Panc1 (cell line): ENCODE measurements at places on chromosomes 1 and 21. TPM values are rescaled to one million over a fixed set of nuclear protein-coding genes. Genes with fewer than 3 reads are reported as not detected.
A peak's percentile ranks its signal among the peaks of the same experiment; 100 is the strongest.

- no peak for DNase-seq
- no peak overlapping the region; the same call in 1 of the 2 replicates for H3K27ac ChIP-seq
- peaks cover 12% of the 10 kb centered on the region for H3K4me1 ChIP-seq
- no peaks in the 10 kb centered on the region for H3K27me3 ChIP-seq
These were observed 11.5 kb downstream of the ARHGEF10L start for GRCh38 chr1:17550729-17551584.

DNA sequence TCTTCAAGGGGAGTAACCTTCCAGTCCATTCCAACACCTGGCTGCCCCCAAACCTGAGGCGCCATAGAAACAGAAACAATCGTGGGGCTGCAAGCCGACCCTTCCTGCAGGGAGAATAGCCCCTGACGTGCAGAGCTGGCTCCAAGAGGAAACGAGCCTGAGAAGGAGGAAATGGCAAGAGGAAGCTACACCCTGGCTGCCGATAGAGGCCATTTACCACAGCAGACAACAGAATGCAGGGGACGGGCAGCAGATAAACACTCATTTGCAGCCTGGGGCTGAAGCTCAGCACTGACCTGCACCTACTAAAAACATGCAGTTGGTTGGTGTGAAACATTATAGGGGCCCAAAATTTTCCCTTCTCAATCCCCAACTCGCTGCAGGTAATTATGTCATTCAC lies 8.7 kb upstream of the TDRD10 start:
- no peak overlapping the region for H3K4me3 ChIP-seq
- DNase-seq = no peak
- H3K27me3 ChIP-seq = peaks cover 23% of the 10 kb centered on the region; the same call in 1 of the 2 replicates
- no peak overlapping the region for H3K27ac ChIP-seq
- H3K36me3 ChIP-seq = no peaks in the 10 kb centered on the region
- H3K4me1 ChIP-seq = no peaks in the 10 kb centered on the region

DNA sequence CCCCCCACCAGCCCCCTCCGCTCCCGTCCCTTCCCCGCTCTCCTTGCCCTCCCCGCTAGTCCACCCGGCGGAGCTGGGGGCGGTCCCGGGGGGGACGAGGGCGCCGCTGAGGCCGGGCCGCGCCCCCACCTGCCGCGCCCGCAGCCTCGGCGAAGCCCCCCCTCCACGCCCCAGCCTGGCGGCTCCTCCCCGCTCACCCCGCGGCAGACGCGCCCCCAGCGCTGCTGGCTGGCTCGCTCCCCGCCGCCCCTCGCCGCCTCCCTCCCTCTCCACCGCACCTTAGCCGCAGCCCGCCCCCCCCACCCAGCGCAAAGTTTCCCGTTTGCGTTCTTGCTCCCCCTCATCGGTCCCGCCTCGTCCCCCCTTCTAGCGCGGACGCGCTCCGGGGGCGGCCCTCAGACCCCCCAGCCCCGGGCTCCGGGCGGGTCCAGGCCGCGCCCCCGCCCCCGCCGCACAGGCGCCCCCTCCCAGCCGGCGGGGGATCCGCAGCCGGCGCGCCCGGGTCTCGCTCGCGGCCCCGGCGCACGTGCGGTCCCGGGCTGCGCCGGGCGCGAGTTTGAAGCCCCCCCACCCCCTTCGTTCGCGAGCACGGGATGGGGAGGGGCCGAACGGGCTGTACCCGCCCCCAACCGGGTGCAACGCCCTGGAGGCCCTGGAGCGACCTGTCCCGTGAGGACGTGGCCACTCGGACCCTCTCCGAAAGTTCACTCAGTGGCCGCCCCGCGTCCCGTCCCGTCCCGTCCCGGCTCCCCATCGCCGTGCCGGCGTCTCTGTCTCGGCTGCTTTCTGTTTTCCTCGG lies 623 bp downstream of the PTPRF start:
- peaks cover 11% of the 10 kb centered on the region for H3K4me1 ChIP-seq
- DNase-seq = no peak
- no peaks in the 10 kb centered on the region for H3K27me3 ChIP-seq
- no peaks in the 10 kb centered on the region for H3K36me3 ChIP-seq
- peak overlapping the region; percentile 53; the same call in 1 of the 2 replicates for H3K27ac ChIP-seq

FLG gene
- not detected for total RNA-seq

ZNF687 gene
- 33.3 TPM for total RNA-seq

DNA sequence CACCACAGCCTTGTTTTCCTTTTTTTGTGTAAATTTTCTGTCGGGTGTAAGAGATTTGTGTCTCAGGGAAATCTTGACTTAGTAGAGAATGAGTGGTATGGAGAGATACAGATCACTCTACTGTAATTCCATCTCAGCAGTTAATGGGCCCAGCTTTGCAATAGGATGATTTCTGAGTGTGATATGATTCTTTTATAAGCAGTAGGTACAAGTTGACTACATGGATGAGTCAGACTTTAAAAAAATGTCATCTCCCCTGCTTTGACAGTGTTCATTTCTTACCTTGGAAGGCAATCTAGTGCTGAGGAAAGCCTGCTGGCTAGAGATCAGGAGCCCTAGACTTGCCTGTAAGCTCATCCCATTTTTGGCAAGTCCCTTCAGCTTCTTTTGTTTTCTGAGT lies 261.9 kb downstream of the RYR2 start:
- no peaks in the 10 kb centered on the region for H3K4me1 ChIP-seq
- no peak overlapping the region for H3K27ac ChIP-seq
- H3K4me3 ChIP-seq = no peak overlapping the region
- H3K36me3 ChIP-seq = no peaks in the 10 kb centered on the region
- DNase-seq = no peak
- no peaks in the 10 kb centered on the region for H3K27me3 ChIP-seq

ACTL8 gene
- not detected for total RNA-seq

C8A gene
- total RNA-seq = not detected

- H3K4me3 ChIP-seq = no peak overlapping the region
- no peak overlapping the region for H3K27ac ChIP-seq
- H3K36me3 ChIP-seq = no peaks in the 10 kb centered on the region
- no peak for DNase-seq
- H3K4me1 ChIP-seq = no peaks in the 10 kb centered on the region
These were observed 494.0 kb downstream of the KCNT2 start for GRCh38 chr1:196114193-196114592.

- no peak overlapping the region for H3K27ac ChIP-seq
- DNase-seq = no peak
- H3K4me3 ChIP-seq = no peak overlapping the region
- H3K36me3 ChIP-seq = peaks cover 5% of the 10 kb centered on the region
These were observed 16.4 kb downstream of the COG2 start for GRCh38 chr1:230658691-230659090.

MIXL1 gene
- 0.69 TPM for total RNA-seq

GRCh38 chr1:61083807-61084440 lies 1.6 kb downstream of the NFIA start:
- H3K27me3 ChIP-seq = no peaks in the 10 kb centered on the region
- H3K4me3 ChIP-seq = peak overlapping the region; percentile 77
- no peaks in the 10 kb centered on the region; the same call in 1 of the 2 replicates for H3K36me3 ChIP-seq
- peak overlapping the region; percentile 81 for H3K27ac ChIP-seq
